ENCODE measurements at places on chromosomes 13 and 19. TPM values are rescaled to one million over a fixed set of nuclear protein-coding genes. Genes with fewer than 3 reads are reported as not detected.

The CCL25 gene
- polyA plus RNA-seq, result not detected

The MAG gene
- 0.33 TPM for polyA plus RNA-seq

The TGFB1 gene
- 19.6 TPM for polyA plus RNA-seq

The PCDH8 gene
- polyA plus RNA-seq, result 0.56 TPM

The C19orf33 gene
- polyA plus RNA-seq, result not detected

The MAP1S gene
- 28.4 TPM for polyA plus RNA-seq

The MIDN gene
- polyA plus RNA-seq, result 41.7 TPM

The CADM4 gene
- polyA plus RNA-seq, result 7.0 TPM

The FFAR1 gene
- polyA plus RNA-seq, result not detected

DNA sequence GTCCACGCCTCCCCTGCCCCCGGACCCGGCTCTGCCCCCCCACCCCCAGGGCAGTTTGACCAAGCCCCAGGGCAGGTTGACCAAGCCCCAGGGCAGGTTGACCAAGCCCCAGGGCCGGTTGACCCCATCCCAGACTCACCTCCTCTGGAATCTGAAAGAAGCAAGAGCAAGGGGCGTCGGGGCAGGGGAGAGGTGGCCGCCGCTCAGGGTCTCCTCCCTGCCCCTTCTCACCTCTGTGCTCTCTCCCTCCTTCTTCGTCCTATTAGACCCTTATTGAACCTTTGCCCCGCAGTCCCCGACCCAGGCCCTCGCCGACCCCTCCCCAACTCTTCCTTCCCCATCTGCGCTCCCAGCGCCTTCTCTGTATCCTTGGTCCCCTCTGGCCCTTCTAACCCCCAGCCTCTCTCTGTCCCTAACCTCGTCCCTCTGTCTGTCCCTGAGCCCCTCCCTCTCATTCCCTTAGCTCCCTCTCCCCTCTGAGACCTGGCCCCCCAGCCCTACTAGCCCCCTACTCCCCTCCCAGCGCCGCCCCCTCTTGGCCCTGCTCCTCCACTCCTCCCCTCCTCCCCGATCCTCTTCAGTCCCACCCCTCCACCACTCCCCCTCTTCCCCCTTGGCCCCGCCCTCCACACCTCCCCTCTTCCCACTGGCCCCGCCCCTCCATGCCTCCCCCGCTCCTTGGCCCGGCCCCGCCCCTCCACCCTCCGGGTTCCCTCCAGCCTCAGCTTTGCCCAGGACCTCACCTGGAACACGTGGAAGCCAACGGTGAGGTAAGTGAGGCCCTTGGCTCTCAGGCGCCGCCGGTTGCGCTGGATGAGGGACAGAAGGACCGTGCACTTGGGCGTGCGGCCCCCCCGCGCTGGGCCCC, 7.6 kb downstream of the CAPN12 start:
- no peak for DNase-seq

GRCh38 chr13:111048387-111048786, 66.7 kb upstream of the ARHGEF7 start:
- DNase-seq, result no peak

- DNase-seq, result no peak
Observed at GRCh38 chr13:107118506-107118905, 550.6 kb upstream of the ARGLU1 start.

- DNase-seq, result no peak
Observed at GRCh38 chr13:32267836-32268439, 47.2 kb downstream of the ZAR1L start.

GRCh38 chr13:89287381-89287780, 1616.2 kb downstream of the SLITRK5 start:
- no peak for DNase-seq

DNA sequence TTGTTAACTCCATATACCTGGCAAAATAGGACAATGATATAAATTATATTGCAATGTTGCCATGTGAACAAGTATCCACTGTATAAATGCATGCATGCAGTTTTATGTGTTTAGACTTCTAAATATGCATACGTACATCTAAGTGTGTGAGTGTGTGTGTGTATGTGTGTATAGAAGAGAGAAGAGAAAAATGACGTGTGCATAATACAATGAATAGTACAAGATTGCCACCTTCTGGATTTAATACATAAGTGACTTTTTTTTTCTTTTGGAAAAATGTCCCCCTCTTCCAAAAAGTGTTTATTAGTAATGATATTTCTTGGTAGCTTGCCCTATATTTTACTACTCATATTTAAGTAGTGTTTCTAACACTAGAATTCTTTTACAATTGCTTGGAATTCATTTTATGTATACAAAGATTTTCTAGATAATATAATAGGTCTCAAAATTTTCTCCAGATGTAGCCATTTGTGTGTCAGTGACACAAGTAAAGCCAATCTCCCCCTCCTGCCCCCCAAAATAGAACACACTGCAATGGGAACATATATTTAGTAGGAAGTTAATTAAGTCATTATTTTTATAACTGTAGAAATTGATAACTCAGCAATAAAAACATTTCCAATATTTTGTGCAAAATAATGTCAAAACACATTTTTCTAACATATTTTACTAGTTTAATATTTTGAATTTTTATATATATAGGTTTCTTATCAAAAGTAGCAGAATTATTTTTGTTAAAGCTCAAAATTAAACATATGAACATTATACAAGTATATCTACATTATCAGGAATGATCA, 783.3 kb upstream of the ATXN8OS start:
- DNase-seq, result peak; percentile 4

- DNase-seq, result no peak
Observed at GRCh38 chr13:51856998-51857397, 4.8 kb upstream of the CCDC70 start.

GRCh38 chr13:29920025-29920643, 69.7 kb upstream of the UBL3 start:
- no peak for DNase-seq

DNA sequence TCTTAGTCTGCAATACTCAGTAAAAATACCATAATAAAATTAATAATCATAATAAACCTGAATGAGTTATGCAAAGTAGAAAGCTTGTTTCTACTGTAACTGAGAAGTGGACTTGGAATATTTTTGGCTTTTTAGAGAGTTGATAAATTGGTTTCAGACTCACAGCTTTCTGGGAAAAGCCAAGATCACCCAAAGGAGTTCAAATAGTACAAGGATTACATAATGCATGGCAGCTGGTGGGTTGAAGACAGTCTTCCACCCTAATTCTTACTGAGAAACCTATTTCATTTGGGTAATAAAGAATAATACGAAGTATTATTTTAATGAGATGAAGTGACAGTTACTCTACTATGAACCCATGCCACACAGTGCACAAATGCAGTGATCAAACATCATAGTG, 139.4 kb upstream of the KLF12 start:
- DNase-seq, result no peak

GRCh38 chr13:21673539-21673788, 2.6 kb downstream of the FGF9 start:
- no peak for DNase-seq
